Kidney (tissue), 22 donors: ENCODE measurements at places on chromosomes 5 and 9.
A peak's percentile ranks its signal among the peaks of the same experiment; 100 is the strongest.

DNA sequence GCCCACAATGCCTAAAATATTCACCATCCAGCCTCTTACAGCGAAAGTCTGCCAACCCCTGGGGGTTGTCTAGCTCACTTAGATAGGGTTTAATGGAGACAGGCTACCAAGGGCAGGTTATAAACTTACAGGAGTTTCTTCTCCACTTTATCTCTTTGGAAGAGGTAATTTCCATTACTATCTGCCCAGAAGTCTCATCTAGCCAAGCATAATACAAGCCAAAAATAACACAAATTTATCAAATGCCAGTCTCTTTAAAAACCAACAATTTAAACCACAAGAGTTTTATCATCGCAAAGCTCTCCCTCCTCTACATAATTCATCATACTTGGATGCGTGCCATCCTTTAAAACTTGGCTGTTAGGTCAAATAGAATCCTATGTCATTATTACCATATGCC is 6.2 kb downstream of the RBM22 start:
- DNase-seq, result no peak

DNA sequence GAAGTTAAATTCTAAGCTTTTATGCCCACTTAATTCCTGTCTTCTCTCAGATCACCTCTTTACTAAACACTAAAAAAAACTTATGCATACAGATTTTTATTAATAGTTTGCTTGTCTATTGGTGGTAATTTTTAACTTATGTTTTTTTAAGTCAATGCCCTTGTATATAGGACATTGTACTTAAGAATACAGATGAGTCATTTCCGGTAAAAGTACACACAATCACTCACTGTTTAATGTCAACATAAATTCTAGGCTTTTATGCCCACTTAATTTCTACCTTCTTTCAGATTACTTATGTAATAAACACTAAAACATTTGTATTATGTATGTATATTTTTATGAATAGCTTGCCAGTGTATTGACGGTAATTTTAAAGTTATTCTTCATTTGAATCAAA is 872.8 kb upstream of the CDH9 start:
- DNase-seq, result no peak

GRCh38 chr5:2702096-2702879 is 49.2 kb downstream of the IRX2 start:
- no peak for DNase-seq

GRCh38 chr5:149371296-149371962 is 7.7 kb downstream of the IL17B start:
- DNase-seq, result peak; percentile 66

DNA sequence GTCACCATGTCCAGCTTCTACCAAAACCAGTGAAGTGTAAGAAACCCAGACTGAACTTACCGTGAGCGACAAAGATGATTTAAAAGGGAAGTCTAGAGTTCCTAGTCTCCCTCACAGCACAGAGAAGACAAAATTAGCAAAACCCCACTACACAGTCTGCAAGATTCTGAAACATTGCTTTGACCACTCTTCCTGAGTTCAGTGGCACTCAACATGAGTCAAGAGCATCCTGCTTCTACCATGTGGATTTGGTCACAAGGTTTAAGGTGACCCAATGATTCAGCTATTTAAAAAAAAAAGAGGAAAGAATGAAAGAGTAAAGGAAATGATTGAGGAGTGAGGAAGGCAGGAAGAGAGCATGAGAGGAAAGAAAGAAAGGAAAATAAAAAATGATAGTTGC is 19.8 kb downstream of the IL7R start:
- DNase-seq, result no peak

- DNase-seq, result no peak
Measured at GRCh38 chr5:135776457-135776856, 58.0 kb upstream of the SLC25A48 start.

GRCh38 chr5:126271141-126271540 is 152.1 kb upstream of the GRAMD2B start:
- DNase-seq, result no peak

DNA sequence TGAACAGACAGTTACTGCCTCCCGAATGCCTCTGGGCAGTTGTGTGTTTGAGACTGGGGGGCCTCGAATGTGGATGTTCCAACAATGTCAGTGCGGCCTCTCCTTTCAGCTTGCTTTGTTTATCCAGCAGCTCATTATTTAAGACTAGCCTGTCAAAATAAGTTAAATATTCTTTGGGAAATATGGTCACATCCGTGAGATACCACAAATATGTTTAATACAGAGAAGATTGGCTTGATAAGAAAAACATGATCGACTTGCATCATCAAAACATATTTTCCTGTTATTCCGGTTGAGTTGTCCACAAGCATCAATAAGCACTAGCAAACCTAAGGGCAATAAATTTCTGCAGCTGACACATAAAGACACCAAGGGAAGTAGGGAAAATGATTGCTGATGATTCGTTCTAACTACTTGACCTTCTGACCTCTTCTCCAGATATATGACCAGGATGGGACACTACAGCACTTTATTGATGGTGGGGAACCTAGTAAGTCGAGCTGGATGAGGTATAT is 66.5 kb downstream of the PRDM6 start:
- no peak for DNase-seq

DNA sequence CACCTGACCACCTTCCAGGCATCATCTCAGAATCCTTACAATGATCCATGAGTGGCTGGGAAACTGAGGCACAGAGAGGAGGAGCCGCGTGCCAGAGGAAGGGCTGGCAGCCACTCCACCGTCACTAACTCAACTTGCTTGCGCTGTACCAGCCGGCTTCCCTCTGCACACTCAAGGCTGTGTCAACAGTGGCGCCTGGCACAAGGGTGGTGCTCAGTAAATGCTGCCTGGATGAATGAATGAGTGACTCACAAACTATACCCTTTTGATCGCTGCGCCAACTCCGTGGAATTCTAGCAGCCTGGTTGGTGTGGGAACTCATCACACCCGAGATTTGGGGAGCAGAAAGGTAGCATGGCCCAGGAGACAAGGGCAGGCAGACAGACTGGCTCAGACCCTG is 21.9 kb downstream of the PRRX2 start:
- DNase-seq, result no peak

GRCh38 chr9:130419521-130420035 is 25.2 kb upstream of the ASS1 start:
- no peak for DNase-seq

GRCh38 chr5:154202379-154203260 is 12.1 kb downstream of the GALNT10 start:
- DNase-seq, result no peak

DNA sequence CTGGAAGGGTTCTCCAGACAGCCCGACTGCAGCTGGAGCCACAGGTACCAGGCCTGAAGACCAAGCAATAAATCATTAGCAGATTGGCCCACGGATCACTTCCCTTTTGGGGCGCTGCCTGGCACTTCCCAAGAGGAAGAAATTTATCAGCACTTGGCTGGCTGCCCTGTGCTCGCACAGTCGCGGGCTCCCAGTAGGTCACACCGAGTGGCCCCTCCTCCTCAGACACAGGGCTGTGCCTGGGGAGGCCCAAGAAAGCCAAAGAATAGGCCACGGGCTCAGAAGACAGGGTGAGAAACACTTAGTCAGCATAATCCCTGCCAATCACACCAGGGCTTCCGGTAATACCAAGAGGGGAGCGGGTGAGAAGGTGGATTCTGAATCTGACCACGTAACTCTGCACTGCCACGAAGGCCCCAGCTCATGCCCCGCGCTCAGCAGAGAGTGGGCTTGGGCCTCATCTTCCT is 115.7 kb upstream of the MSX2 start:
- peak; percentile 62 for DNase-seq

DNA sequence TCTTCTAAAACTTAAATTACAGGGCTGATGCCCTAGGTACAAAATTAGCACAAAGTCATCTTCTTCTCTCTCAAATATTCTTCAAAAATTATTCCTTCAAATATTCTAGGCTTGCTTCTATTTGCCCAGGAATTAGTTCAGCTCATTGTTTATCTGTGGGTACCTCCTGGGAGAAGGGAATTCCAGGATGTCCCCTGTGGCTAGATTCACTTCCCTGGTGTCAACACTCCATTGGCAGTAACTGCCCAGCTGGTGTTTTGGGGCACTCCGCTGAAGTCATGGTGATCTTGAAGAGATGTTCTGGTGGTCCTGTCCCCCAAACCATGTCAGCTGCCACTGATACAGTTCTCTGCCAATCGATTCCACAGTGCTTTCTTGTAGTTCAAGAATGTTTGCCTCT is 26.2 kb upstream of the TGFBR1 start:
- no peak for DNase-seq

DNA sequence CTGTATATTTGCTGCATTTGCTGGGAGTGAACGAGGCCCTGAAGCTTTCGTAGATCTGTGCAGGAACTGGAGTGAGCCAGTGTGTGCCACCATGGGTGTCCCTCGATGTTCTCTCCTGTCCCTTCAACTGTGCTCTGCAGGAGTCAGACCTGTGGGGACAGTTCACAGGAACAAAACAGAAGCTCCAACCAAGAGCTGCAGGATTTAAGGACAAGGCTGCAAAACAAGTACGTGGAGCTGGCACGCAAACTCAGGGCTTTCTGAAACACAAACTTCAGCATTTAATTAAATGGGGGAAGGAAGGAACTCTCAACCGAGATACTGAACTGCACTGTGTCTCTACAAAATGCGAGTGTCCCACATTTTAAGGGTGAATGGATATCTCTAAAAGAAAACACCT is 24.2 kb downstream of the BASP1 start:
- no peak for DNase-seq

GRCh38 chr5:168842571-168843205 is 263.5 kb upstream of the PANK3 start:
- DNase-seq, result no peak

DNA sequence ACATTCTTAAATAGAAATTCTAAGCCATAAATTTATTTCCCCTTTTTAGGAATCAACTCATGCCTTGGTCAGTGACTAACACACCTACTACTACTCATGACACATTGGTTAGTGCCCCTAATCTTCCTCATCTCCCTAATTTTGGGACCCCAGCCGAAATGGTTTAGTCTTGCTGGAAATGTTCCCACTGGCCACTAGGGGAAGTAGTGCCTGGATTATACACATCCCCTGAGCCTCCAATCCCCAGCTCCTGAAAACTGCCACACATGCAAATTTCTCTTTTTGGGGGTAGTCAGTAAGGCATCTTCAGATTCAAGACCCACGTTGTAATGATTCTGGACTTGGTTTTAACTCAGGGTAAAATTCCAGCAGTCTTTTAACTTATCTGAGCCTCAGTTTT is 79.8 kb downstream of the HSD17B3 start:
- DNase-seq, result no peak

DNA sequence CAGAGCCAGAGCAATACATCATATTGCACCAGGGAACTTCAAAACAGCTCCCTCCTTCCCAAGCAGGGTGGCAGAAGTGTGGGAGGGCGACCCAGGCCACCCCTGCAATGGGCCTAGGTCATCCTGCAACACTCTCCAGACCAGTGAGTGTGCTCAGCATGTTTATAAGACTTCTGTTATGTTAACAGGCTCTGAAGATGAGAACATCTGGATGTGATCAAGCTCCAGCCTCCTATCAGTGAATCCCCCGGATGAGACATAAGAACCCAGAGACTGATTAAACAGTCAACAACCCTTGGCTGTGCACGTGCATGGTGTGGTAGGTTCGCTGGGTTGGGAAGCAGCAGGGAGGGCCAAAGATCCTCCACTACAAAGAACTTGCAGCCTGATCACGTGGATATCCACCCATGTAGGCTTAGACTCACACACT is 63.3 kb downstream of the ABCA1 start:
- no peak for DNase-seq

DNA sequence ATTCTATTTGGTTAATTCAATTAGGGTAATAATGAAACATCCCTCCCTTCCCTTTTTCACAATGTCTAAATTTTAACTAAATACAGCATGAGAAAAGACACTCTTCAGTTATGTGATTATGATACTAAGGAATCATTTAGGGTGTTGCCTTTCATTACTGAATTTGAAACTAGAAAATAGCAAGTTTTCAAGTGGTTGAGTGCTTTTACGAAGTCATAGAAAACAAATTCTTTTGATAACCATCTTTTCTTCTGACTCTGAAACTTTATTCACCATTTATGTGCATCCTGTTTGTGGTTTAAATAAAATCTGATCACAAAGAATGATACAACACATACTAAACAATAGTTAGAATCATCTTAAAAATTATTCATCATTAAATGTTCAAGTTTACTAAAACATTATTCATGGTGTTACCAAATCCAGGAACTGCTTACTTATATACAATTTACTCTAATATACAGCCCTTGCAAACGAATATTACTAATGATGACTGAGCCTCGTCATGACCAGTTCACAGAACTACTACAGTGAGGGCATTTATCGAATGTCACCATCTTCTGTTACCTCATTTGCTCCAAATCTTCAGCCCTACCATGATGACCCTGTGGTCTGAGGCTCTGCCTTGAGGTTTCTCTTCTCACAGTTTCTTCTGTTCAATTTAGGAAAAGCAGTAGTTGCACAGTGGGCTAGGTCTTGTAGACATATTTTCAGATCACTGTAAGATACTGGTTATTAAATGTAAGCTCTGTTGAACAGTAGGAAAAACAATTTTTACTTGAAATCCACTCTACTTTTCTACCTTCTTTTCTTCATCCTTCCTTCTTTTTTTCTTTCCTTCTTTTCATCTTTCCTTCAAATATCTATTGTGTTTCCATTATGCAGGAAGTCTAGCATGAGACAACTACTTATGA is 18.3 kb upstream of the IL9 start:
- no peak for DNase-seq

DNA sequence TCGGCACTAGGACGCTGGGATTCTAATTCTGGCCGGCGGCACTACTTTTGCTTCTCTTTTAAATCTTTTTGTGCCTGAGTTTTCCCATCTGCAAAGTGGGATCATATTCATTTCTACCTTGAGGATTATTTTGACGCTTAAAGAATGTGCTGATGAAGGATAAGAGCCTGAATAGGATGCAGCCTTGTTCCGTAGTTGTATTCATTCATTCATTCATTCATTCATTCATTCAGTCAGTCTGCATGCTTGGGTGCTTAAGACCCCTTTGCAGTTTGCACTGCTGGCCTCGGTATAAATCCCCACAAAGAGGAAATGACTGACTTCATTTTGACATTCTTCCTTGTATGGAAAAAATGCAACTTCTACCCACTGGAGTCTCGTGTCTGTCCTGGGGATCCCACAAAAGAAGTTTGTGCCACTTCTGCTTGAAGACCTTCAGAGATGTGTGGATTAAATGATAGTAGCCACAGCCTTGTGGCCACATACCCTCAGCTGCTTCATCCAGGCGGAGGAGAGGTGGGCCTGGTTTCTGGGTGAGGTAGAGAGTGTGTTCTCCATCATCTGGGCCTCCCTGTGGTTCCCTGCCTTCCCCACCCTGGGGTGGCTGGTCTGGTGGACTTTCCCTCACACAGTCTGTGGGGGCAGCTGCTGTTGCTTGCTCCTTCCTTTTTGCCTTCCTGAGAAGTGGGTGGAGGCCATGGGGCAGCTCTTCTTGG is 62.6 kb downstream of the PPARGC1B start:
- DNase-seq, result no peak

DNA sequence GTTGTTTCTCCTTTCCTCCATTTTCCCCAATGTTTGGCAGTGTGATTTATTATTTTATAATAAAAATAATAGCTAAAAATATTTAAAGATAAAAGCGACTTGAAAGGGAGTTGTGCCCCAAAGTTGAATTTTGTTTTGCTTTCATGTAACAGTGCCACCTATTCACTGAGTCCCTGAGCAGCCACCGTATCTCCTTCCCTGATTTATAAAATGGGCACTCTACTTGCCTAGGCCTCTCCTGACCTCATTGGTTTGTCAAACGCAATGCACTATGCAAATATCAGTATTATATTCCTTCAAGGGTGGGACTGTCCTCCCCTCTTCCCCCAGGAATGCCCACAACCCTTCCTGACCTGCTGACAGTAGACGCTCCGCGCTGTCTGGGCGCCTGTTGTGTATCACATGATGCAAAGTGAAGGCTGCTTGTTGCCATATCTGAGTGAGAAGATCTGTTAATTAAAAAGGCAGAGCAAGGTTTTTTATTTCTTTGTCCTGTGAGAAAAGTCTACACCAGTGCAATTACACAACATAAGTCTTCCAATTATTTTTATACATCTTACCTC is 81.4 kb downstream of the TTC39B start:
- no peak for DNase-seq
